Activated T-helper 17 cell treated with anti-CD3 and anti-CD28 coated beads, Interleukin-2, amount 50 U/mL, for 72 hours (primary cell): ENCODE measurements at places on chromosomes 5 and 9.

- no peaks in the 10 kb centered on the region for H3K36me3 ChIP-seq
- no peak for ATAC-seq
- H3K27ac ChIP-seq = no peak overlapping the region
- H3K4me3 ChIP-seq = no peak overlapping the region
- H3K27me3 ChIP-seq = peaks cover 11% of the 10 kb centered on the region
- no peaks in the 10 kb centered on the region for H3K4me1 ChIP-seq
These were observed 127.2 kb upstream of the ZNF366 start for GRCh38 chr5:72634444-72634843.

- no peaks in the 10 kb centered on the region for H3K27me3 ChIP-seq
- H3K4me3 ChIP-seq = no peak overlapping the region
- H3K4me1 ChIP-seq = no peaks in the 10 kb centered on the region
- H3K27ac ChIP-seq = no peak overlapping the region
- peaks cover 25% of the 10 kb centered on the region for H3K36me3 ChIP-seq
These were observed 27.4 kb downstream of the CENPK start for GRCh38 chr5:65535529-65535987.

GRCh38 chr5:164296603-164297080 lies 791.2 kb downstream of the MAT2B start:
- no peaks in the 10 kb centered on the region for H3K27me3 ChIP-seq
- H3K36me3 ChIP-seq = no peaks in the 10 kb centered on the region
- no peak for ATAC-seq
- no peak overlapping the region for H3K4me3 ChIP-seq
- no peaks in the 10 kb centered on the region for H3K4me1 ChIP-seq

- no peaks in the 10 kb centered on the region for H3K4me1 ChIP-seq
- no peak overlapping the region for H3K27ac ChIP-seq
- no peaks in the 10 kb centered on the region for H3K27me3 ChIP-seq
- H3K36me3 ChIP-seq = no peaks in the 10 kb centered on the region
- H3K4me3 ChIP-seq = no peak overlapping the region
- no peak for ATAC-seq
These were observed 73.5 kb upstream of the LRRTM2 start for GRCh38 chr5:138948471-138949222.

DNA sequence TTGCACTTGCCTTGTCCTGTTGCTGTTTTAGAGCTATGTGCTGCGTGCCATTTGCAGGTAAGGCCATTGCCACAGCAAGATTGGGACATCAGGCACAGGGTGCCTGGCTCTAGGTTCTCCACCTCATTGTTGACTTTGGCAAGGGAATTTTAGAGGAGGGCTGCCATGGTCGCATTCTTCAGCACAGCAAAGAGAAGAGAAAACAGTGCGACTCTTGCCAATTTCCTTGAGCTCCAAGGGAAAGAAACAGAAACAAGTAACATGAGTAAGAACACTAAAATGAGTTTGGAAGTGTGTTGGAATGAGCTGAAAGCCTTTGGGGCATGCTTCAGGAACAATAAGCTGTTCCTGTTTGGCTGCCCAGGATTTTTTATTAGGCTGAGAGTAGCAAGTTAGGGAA lies 188.1 kb upstream of the IL12B start:
- no peak for ATAC-seq
- H3K36me3 ChIP-seq = no peaks in the 10 kb centered on the region
- H3K27ac ChIP-seq = no peak overlapping the region
- H3K4me3 ChIP-seq = no peak overlapping the region
- peaks cover 10% of the 10 kb centered on the region for H3K4me1 ChIP-seq

DNA sequence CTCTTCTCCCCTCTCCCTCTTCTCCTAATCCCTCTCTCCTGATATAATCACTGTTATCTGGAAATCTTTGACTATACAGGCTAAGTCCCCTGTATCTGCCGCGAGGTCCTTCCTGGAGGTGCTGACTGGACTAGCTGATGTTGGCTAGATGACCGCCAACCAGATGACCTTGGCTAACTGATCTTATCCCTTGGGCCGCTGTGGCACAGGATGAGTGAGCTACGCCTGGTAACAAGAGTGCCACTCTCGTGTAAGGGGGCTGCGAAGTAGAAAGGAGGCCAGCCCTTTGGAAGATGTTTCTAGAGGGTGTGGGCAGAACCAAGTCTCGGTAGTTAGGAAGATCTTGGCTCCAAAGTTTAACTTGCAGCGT lies 345 bp upstream of the PRRC1 start:
- peak overlapping the region; percentile 78 for H3K27ac ChIP-seq
- peaks cover 30% of the 10 kb centered on the region for H3K36me3 ChIP-seq
- peak overlapping the region; percentile 83 for H3K4me3 ChIP-seq
- H3K27me3 ChIP-seq = peaks cover 15% of the 10 kb centered on the region
- peak; percentile 54 for ATAC-seq

DNA sequence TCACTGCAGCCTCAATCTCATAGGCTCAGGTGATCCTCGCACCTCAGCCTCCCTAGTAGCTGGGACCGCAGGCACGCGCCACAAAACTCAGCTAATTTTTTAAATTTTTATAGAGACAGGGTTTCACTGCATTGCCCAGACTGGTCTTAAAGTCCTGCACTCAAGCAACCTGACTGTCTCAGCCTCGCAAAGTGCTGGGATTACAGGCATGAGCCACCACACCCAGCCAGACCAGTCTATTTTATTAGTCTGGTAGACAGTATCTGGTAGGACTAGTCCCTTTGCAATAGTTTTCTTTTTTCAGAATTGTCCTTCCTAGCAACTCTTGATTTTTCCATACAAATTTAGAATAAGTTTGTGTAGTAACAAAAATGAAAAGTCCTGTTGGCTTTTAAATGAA lies 14.1 kb upstream of the GPR150 start:
- H3K27me3 ChIP-seq = no peaks in the 10 kb centered on the region
- H3K27ac ChIP-seq = no peak overlapping the region
- peaks cover 11% of the 10 kb centered on the region for H3K36me3 ChIP-seq
- H3K4me3 ChIP-seq = no peak overlapping the region
- no peaks in the 10 kb centered on the region for H3K4me1 ChIP-seq
